ENCODE measurements at places on chromosomes 2 and 18. TPM values are rescaled to one million over a fixed set of nuclear protein-coding genes. Genes with fewer than 3 reads are reported as not detected.

Gene MYCN
- not detected for polyA plus RNA-seq

Gene DPP4
- polyA plus RNA-seq = 0.49 TPM

Gene TSPYL6
- polyA plus RNA-seq = not detected

Gene PPP1R1C
- not detected for polyA plus RNA-seq

Gene UGT1A3
- polyA plus RNA-seq = not detected

All from naive B cell (primary cell).